NCI-H146 (cell line): ENCODE measurements at places on chromosomes 5 and 9.
A peak's percentile ranks its signal among the peaks of the same experiment; 100 is the strongest.

DNA sequence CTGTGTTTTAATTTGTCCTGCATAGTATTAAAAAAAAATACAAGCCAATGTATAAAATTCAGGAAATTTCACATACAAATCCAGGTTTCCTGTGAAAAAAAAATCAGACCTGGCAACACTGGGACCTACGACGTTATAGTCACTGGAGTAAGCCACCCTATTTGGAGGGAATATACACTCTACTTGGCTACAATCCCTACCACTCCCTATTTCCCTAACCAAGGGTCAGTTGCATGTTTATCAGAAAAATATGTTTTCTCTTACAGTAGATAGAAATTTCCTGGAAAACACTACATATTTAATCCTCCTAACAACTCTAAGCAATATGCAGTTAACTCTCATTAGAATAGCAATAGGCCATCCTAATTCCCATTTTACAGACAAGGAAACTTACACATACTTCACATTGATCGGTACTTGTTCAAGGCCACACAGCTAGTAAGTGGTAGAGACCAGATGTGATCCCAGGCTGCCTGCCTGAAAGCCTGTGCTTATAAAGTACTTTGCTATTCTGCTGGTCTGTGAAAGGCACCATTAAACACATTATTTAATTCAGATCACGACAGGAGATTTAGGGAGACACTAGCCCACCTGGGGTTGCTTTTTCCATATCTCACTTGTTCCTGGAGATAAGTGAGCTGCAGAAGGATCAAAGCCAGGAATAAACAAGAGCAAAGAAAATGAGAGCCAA, 70.8 kb downstream of the MFAP3 start:
- DNase-seq: peak; percentile 15

GRCh38 chr5:122921826-122922225, 76.4 kb downstream of the SNX24 start:
- no peak for DNase-seq

DNA sequence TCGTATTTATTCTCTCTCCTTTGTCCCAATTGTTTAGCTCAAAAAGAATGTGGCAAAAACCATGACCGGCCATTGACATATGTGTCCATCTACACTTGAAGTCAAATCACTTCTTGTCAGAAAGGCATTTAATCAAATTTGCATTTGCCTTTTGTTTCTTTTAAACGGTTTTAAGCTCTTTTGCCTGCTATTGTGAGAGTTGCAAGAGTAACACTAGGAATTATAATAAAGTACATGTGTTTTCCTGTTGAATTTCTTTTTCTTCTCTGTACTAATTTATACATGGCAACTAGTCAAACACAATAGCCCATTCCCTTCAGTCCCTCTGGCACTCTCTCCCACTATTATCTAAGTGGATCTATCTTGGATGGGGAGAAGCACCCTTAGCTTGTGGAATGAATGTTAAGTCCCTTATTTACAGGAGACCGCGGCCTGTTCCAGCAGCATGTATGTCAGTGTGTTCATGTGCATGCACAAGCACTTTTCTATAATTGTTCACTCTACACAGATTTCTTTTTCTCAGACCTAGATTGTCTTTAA, 3.2 kb downstream of the ADAMTSL1 start:
- no peak for DNase-seq

DNA sequence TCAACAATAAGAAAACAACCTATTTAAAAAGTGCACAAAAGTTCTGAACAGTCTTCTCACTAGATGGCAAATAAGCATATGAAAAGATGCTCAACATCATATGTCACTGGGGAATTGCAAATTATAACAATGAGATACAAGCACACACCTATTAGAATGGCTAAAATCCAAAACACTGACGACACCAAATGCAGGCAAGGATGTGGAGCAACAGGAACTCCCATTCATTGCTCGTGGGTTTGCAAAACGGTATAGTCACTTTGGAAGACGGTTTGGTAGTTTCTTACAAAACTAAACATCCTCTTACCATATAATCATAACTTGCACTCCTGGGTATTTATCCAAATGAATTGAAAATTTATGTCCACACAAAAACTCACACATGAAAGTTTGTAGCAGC, 100.9 kb upstream of the TBC1D2 start:
- DNase-seq: no peak

GRCh38 chr9:27715651-27716050, 142.4 kb upstream of the C9orf72 start:
- no peak for DNase-seq

GRCh38 chr9:12818431-12819000, 43.7 kb downstream of the LURAP1L start:
- DNase-seq: no peak

- DNase-seq: no peak
Observed at GRCh38 chr5:109645707-109646192, 44.0 kb upstream of the MAN2A1 start.

GRCh38 chr5:14946815-14947620, 75.4 kb upstream of the ANKH start:
- DNase-seq: peak; percentile 6

GRCh38 chr9:110047955-110048402, 160.0 kb downstream of the C9orf152 start:
- peak; percentile 67 for DNase-seq

DNA sequence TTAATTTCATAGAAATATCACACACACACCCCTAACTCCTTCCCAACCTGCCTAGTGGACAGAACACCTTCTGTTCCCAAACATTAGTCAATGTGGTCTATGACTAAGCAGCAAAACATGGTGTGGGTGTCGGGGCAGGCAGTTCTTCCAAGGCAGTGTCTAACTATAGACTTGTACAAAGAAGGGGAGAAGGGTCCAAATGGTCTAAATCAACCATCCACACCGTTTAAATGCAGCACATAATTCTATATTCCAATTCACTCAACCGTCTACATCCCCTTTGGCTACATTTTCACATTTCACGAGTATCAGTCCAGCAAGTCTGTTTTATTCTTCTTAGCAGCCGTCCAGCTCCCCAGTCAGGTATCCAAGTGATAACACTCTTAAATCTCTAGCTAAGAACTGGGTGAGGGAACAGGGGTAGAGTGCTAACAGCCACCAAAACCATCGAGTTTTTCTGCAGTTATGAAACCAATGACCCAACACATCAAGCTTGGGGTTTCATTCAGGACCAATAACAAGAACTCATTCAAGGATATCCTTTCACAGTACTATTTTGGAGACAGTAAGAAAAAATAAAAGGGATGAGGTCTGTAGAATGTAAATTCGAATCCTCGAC, 3.3 kb downstream of the ZNF608 start:
- DNase-seq: no peak

- no peak for DNase-seq
Observed at GRCh38 chr9:124849801-124850200, 3.5 kb upstream of the WDR38 start.

DNA sequence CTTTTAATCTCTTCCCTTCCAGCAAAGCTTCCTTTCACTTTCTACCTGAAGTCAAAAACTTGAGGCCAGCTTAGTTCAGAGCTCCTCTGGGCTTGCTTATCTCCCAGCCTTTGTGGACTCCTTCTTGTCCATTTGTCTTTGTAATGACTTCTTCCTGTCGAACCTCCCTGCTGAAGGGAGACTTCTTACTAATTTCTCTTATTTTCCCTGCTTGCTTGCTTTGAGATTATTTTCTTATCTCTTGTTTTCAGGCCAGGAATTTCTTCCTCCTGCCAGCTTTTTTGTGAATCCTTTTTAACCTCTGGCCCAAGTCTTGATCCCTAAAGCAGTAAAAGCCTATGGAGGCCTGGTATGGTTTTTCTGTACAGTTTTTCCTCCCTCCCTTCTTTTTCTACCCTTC, 46.8 kb upstream of the DHFR start:
- DNase-seq: no peak

GRCh38 chr5:31944684-31945445, 229.3 kb downstream of the GOLPH3 start:
- peak; percentile 48 for DNase-seq

DNA sequence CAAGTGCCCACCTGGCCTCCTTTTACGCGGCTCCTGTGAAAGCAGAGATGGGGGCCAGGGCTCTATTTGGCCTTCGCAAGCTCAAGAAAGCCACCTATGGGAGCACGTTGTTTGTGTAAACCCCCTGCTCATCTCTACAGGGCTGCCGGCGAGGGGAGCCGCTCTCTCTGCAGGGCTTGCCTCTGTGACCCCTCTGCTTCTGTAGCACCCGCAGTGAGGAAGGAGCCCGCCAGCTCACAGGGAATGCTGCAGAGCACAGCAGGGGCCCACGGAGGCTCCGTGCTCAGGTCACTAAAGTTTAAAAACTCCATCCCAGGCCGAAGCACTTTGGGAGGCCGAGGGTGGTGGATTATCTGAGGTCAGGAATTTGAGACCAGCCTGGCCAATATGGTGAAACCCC, 376.8 kb downstream of the IRX2 start:
- peak; percentile 37 for DNase-seq

GRCh38 chr5:77994943-77995342, 218.8 kb upstream of the TBCA start:
- DNase-seq: no peak

- DNase-seq: peak; percentile 44
Observed at GRCh38 chr9:22238809-22239684, 207.6 kb upstream of the DMRTA1 start.

GRCh38 chr9:71333321-71333720, 211.9 kb upstream of the TRPM3 start:
- no peak for DNase-seq

DNA sequence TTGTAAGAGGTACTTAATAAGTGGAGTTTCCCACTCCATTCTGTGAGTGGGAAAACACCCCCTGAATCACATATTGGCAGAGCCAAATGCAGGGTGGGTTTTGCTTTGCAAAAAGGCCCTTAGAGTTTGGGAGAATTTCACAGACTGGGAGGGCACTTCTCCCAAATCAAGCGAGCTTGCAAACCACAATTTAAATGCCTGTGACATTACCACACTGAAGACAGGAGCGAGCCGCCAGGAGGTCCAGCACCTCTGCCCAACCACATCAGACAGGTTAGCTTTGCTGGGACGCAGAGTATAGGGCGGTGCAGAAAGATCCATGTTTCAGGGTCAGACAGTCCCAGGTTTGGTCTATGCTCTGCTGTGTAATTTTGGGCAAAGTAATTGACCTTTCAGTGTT, 2.3 kb downstream of the ALAD start:
- no peak for DNase-seq

DNA sequence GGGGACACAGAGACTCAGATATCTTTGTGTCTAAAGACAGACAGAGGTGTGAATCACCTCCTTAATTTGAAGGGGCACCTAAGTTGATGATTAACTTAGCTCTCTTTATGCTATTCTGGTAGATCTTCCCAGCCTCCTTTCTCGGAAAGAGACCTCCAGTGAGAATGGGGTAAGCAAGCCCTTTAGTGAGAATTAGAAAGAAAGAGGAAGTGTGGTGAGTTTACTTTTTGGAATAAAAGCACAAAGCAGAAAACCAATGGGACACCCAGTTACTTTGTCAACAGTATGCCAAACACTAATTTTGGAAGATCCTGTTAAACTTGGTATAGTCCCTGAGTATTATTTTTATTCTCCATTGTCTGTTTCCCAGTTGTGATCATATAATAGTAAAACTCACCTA, 302.8 kb upstream of the RASA1 start:
- no peak for DNase-seq

- DNase-seq: peak; percentile 3
Observed at GRCh38 chr5:38929838-38930237, 84.0 kb downstream of the OSMR start.

- DNase-seq: peak; percentile 47
Observed at GRCh38 chr5:102048940-102049339, 247.1 kb downstream of the SLCO4C1 start.

DNA sequence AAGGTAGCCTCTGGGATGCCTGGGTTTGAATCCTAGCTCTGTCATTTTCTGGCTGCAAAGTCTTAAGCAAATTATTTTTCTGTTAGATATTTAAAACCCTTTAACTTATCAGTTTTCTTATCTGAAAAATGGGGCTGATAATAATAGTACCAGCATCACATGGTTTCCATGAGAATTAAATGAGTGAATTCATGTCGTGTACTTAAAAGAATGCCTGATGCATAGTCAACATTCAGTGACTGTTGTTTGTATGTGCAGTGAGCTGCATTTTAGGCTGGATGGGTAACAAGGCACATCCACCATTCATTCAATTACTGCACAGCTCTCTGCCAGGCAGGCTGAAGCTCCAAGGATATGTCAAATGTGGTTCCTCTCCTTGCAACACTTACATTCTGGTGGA, 122.0 kb downstream of the PPP2R2B start:
- DNase-seq: no peak

- DNase-seq: no peak
Observed at GRCh38 chr5:103098993-103099392, 20.9 kb downstream of the GIN1 start.

- peak; percentile 47 for DNase-seq
Observed at GRCh38 chr9:16030528-16031185, 477.8 kb downstream of the CCDC171 start.

DNA sequence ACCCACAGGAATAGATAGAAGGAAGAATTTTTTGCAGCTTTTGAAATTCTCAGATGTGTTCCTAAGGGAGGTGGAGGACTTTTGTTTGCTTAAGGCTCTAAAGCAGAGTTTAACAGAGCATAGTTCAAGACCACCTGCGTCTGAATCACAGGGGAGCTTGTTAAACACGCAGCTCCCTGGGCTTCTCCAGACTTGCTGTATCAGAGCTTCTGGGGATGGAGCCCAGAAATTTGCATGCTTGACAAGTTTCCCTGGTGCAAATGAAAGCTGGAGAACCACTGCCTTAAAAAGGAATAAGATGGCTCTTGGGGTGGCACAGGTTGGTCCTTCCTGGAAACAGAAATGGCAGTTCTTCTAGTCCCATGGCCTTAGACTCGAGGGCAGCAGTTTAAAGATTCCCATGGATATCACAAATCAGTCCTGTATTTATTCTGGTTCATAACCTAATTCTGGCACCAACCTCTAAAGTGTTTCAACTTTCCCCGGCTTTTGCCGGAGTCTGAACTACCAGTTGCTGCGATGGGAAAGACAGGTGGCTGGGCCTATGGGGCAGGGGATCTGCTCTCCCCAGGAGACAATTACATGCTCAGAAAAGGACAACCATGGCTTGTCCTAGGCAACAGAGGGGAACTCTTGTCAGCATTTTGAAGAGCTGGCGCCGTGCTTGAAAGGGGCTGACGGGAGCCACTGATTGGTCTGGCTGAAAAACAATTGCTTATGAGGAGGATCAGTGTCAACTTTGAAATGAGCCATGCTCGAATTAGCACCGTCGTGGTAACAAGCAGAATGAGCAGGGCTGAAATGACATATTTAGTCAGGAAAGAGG, 599.6 kb downstream of the CCDC171 start:
- DNase-seq: no peak

DNA sequence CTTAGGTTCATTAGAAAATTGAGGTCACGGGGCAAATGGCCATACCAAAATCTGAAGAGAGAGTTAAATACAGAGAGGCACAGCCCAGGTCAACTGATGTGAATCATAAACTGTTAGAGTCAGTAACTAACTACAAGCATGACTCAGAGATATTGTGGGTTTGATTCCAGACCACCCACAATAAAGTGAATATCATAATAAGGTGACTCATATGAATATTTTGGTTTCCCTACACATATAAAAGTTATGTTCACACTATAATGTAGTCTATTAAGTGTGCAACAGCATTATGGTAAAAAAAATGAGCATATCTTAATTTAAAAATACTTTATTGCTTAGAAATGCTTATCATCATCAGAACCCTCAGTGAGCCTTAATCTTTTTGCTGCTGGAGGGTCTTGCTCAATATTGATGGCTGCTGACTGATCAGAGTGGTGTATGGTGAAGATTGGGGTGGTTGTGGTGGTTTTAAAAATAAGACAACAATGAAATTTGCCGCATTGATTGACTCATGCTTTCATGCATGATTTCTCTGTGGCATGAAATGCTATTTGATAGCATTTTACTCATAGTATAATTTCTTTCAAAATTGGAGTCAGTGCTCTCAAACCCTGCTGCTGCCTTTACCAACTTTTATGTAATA, 53.1 kb upstream of the EDIL3 start:
- no peak for DNase-seq

- DNase-seq: no peak
Observed at GRCh38 chr9:93568169-93568568, 8.2 kb upstream of the PHF2 start.
